CD4-positive, alpha-beta T cell treated with Interleukin-12 subunit alpha and Interleukin-12 subunit beta, for 1 hour (primary cell): ENCODE measurements at places on chromosomes 7 and 10.

GRCh38 chr10:55627501-55628051 is 733.5 kb downstream of the ZWINT start:
- no peak for DNase-seq

GRCh38 chr7:111568419-111568818 is 6.1 kb upstream of the IMMP2L start:
- no peak for DNase-seq

DNA sequence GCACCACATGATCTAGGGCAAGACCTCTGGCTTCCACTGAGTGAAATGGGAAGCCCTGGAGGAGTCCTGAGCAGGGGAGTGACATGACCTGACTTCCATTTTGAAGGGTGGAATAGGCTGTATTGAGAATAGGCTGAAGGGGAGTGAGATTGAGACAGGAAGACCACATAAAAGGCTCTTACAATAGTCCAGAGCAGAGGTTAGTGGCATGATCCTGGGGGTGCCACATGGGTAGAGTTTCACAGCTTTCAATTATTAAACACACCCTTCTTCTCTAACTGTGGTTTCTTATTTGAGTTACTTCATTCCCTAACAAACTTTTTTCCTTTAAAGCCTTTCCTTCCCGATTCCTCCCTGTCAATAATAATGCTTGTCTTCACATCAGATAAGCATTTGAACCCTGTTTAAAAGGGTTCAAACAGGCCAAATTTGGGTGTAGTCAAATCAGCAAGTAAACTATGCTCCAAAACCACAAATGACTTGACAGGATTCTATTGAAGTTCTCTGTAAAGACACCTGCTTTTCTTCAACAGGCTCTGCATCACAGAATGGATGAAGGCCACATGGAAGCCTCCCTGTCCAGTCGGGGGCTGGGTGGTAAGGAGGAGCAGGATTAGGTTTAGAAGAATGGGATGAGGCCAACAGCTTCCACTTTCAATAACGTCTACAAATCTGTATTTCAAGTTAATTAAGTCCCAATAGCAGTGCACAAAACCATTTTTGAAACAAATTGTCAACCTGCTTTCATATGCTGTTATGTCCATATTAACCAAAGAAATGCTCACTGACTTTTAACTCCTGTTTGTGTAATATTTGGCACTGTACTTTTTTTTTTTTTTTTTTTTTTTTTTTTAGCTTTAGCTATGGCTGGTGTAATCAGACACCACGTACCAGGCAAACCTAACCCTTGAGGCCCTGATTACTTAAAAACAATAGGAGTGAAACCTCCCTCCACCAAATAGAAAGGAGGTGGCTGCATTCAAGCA is 131.9 kb downstream of the NRCAM start:
- DNase-seq: no peak

GRCh38 chr7:6636741-6637543 is at the start of gene ZNF316:
TSS of gene ZNF316 (plus strand) at chr7:6637318. CDS start at chr7:6642410, 5,092 bp downstream.
- DNase-seq: peak; percentile 70

- no peak for DNase-seq
Measured at GRCh38 chr10:102586858-102587257, 57.4 kb upstream of the TRIM8 start.

DNA sequence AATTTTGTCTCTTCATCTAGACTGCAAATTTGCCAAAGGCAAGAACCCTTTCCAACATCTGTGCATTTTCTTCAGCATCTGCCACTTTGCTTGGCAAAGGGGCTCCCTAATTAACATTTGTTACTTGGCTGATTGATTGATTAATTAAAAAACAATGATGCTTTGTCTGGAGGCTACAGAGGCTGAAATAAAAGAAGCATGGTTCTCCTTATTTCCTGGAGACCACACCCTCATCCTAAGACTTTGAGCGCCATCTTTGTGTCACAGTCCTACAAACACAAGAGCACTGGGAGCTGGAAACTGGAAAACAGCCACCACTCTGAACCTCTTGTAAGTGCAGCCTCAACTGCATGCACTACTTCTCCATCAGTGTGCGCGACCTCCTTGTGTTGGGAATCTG is 189.2 kb downstream of the C7orf25 start:
- DNase-seq: no peak

DNA sequence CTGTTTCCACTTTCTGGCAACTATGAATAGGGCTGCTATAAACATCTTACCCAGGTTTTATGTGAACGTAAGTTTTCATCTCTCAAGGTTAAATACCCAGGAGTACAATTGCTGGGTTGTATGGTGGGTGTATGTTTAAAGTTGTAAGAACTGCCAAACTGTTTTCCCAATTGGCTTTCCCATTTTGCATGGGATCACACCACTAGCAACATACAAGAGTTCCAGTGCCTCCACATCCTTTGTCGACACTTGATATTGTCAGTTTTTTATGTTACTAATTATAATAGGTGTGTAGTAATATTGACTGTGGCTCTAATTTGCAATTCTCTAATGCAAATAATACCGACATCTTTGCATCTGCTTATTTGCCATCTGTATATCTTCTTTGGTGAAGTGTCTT is 82.9 kb downstream of the SFMBT2 start:
- DNase-seq: no peak

DNA sequence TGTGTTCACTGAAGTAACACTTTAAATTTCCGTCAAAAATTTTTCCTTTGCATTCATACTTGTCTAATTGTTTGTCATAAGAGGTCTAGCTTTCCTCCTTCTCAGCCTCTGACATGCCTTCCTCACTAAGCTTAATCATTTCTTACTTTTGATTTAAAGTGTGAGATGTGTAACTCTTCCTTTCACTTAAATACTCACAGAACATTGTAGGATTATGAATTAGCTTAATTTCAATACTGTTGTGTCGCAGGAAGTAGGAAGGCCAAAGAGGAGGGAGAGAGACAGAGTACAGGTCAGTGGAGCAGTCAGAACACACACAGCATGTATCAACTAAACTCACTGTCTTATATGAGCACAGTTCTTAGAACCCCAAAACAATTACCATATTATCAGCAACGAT is 99.0 kb downstream of the SRPK2 start:
- no peak for DNase-seq

DNA sequence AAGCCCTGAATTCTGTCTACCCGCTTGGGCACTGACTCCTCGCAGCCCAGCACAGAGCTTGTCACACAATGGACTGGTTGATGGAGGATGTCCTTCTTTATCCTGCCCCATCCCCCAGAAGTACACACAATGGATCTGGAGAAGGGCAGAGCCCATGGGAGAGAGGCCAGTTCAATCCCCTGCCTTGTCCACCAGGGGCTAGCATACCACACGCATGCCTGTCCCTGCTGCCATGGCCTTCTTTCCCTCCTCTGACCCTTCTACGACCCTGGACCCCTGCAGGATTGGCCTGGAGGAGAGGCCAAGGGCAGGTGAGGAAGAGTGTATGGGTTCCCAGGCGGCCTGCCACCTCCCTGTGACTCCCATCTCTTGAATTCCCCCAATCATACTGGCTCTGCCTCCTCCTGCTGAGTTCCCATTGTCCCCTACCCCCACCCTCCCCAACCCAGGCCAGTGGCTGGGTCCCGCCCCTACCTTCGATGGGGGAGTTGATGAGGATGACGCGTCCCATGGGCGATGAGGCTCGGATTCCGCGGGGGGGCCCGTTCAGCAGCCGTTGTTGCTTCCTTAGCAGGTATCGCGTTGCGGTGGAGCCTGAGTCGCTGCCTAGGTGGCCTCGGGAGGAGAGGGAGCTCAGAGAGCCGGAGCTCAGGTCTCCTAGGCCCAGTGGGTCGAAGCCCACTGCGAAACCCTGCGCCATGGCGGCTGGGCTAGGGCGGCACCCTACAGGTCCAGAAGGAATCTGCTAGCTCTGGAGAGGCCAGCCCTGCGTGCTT is 1.2 kb downstream of the PDZD7 start:
- DNase-seq: no peak
